HFFc6 (cell line): ENCODE measurements at places on chromosomes 12 and 14.
A peak's percentile ranks its signal among the peaks of the same experiment; 100 is the strongest.

DNA sequence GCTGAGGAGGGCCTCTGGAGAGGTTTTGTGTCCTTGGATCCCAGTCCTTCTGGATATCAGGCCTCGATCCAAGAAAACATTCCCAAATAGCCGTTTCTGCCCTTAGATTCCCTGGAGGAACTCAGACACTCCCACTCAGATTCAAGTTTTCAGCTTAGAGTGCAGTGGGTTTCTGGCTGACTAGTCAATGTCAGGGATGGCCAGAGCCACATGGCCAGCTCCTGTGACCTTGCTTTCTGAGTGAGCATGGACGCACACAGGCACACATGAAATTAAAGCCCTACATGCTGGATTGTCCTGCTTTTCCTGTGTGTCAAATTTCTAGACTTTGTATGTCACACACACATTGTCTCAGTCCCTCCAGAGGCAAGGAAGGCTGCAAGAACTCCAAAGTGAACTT, 86.2 kb downstream of the TNFAIP2 start:
- no peak for DNase-seq

- no peak for DNase-seq
Observed at GRCh38 chr14:101007765-101008164, 104.2 kb upstream of the RTL1 start.

- DNase-seq = no peak
Observed at GRCh38 chr14:37843954-37844607, 248.7 kb downstream of the TTC6 start.

- no peak for DNase-seq
Observed at GRCh38 chr12:3271639-3272038, 194.5 kb downstream of the TSPAN9 start.

DNA sequence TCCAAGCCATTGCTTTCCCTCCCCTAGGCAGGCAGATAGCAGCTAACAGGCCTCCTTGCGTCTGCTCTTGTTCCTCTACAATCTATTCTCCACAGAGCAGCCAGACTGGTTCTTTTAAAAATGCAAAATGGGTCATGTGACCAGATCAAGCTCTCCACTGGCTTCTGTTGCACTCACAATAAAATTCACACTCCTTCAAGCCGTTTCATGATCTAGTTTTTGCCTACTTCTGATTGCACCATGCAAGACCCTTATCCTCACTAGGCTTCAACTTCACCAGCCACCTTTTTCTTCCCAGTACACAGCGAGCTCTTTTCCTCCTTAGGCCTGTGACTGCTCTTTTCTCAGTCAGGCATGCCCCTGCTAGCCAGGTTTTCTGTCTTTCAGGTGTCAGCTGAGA, 6.1 kb upstream of the KRAS start:
- no peak for DNase-seq

DNA sequence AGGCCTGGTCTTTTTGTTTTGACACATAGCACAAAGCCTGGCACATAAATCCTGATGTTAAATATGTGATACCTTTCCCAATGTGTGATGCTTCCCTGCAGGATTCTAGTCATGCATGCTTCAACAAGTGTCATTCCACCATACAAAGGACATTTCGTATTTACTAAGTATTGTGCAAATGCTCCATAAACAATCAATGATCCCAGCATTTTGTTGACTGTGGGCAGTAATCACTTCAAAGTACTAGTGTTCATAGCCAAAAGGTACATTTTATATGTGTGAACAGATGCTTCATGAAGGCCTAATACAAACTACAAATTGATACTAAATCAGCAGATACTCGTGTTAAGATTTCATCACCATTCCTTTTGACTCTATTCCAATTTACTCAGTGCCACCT, 4.4 kb downstream of the CCNB1IP1 start:
- DNase-seq = no peak

DNA sequence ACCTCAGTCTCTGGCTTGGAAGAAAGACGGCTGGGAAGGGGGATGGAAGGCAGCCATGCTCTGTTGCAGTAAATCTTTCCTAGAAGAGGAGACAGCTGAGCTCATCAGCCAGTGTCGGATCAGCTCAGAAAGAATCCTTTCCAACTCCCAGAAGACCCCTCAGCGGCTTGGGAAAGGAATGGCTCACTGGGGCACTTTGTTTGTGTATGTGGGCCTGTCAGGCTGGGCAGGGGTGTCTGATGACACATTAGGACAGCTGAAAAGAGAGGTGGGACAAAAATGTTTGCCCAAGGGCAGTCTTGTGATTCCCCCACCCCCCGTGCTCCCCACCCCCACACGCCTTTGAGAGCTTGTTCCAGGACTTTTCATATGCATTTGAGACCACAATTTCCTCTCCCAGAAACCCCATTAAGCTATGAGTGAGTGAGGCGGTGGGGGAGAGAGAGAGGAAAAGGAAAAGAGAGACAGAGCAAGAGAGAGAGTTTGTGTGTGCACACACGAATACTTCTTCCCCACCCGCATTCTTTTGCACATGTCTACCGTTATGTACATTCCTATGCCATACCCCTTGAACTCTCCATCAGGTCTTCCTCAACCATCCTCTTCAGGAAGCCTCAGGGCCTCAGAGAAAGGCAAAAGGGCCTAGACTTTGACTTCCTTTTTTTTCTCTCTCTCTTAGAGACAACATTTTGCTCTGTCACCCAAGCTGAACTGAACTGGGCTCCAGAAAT, 198.9 kb downstream of the ZFP36L1 start:
- DNase-seq = no peak

DNA sequence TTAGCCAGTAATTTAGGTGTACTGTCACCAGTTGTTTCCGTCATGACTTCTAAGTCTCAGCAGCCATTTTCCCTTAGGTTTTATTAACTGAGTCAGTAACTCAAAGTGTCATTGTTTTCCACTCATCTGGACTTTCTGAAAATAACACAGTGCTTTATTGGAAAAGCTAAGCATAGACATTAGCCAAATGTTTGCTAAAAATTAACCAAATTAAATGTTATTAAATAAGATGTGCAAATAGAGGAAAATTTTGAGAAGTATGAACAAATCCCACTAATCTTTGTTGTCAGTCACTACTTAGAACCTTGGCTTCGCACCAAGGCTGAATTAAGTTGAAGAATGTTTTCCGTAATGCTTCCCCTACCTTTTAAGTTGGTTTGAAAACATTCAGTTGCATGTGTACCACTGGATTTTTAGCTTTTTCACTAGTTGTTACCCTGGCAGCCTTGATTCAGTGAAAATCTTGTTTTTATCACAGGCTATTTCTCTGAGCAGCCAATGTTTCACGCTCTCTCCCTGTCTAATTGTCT, 43.0 kb downstream of the BORCS5 start:
- DNase-seq = no peak

- DNase-seq = no peak
Observed at GRCh38 chr14:32606301-32606700, 277.2 kb downstream of the AKAP6 start.

DNA sequence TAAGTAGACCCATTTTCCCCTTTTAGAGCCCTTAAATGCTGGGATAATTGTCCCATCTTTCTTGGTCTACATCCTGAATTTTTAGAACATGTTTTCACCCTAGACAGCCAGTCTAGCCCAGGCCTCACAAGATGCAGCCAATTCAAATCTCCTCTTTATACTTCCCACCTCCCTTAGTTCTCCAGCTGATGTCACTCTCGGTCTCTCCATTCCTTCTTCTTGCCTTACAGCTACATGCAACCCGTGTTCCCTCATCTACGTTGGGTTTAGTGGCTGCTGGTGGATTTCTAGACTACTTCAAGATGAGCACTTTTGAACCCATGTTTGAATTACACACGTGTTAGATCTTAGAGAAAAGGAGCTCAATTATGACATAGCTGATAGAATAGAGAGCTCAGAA, 132.0 kb downstream of the PPM1H start:
- peak; percentile 49 for DNase-seq

- no peak for DNase-seq
Observed at GRCh38 chr14:50808053-50808452, 22.9 kb downstream of the NIN start.

GRCh38 chr14:95675486-95675885, 10.7 kb upstream of the TCL1B start:
- no peak for DNase-seq

- DNase-seq = no peak
Observed at GRCh38 chr12:27838543-27839185, 58.6 kb upstream of the MANSC4 start.

- no peak for DNase-seq
Observed at GRCh38 chr14:32382704-32383103, 53.6 kb downstream of the AKAP6 start.
